ENCODE measurements at places on chromosomes 6 and 20. TPM values are rescaled to one million over a fixed set of nuclear protein-coding genes. Genes with fewer than 3 reads are reported as not detected.

GRCh38 chr20:52534616-52535015, 343.0 kb upstream of the ZFP64 start:
- no peak for DNase-seq

DNA sequence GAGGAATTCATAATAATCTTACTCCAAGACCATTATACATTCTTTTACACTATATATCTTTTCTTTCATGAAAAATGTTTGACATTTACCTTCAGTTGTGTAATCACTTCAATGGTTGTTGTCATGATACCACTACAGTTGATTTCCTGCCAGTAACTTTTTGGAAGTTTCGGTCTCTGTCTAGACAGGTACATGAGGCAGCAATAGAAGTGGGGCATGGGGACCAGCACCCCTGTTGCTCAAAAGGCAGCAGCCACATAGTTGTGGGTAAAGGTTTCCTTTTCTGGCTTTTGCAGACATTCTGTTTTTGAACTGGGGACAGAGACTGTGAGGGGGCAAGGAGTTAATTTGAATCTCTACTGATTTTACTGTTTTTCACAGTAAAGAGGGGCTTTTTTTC, 14.1 kb downstream of the SAMD5 start:
- DNase-seq, result no peak

DNA sequence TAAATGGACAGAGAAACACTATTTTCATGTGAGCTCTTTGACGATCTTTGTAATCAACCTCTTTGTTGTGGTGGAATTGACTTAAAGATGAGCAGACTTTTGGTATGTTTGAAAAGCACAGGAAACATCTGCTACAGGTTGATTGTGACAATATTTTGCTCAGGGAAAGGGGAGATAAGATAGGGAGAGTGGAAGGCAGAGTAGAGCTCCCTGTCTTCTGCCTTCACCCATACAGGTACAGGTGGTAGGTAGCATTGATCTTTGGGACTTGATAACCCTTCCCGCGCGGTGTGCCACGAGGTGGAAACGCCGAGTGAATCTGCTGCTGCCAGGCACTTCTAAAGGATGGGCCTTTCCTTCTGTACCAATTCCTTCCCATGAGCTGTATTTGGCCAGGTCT, 183.6 kb downstream of the UTRN start:
- no peak for DNase-seq

DNA sequence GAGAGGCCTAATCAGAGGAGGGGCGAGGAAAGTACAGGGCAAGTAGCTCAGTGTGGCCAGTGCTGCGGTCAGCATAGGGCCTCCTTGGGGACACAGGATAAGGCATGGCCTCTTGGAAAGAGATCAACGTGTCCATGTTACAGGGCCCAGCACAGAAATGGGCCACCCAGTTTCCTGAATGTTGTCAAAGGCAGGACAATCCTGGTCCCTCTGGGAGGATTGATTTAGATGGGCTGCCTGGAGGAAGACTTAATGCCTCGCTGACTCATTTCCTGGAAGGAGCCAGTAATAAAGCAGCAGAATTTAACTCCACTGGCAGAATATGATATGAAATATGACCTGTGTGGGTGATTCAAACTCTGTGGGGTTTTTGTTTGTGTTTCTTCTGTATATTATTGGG, 16.6 kb downstream of the DDO start:
- no peak for DNase-seq

DNA sequence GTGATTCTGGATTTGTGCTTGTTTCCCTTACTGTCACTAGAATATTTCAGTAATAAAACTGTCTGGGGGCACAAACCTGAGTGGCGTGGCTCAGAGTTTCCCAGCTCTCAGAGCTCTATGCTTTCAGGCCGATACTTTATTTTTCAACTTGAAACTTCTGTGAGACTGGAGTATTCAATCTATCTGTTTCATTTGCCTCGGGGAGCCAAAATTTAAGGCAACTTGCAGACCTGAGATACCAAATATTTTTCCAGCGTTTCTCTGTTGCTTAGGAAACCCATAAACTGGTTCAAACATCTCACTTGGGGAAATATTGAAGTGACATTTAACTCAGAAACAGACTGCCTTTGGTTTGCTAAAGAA, 74.7 kb downstream of the SOBP start:
- no peak for DNase-seq

ID1 gene
- total RNA-seq, result 89.5 TPM

CLDN20 gene
- not detected for total RNA-seq

HLA-B gene
- 398 TPM for total RNA-seq
